ENCODE measurements at places on chromosomes 7 and 10.

GRCh38 chr7:121351682-121352081 lies 22.9 kb downstream of the WNT16 start:
- no peak for DNase-seq

GRCh38 chr7:108406222-108406890 lies 49.9 kb downstream of the NRCAM start:
- DNase-seq: no peak

- DNase-seq: no peak
Measured at GRCh38 chr10:114714281-114714741, 56.2 kb upstream of the ABLIM1 start.

GRCh38 chr10:16231176-16231575 lies 205.6 kb upstream of the PTER start:
- no peak for DNase-seq

DNA sequence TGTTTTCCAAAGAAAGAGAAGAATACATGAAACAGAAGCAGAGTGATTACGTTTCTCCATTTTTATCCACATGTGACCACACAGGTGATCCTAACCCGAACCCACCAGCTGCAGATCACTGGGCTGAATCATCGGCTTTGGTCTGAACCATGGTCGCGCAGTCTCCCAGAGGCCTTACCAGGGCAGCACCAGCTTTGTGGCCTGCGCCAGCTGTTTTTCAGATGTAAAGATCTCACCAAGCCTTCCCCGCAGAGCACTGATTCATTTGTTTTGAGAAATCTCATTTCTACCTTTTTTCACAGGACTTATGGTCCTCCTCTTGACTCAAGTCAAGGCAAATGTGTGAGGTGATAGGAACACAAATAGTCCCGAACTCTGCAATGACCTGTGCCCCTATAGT lies 207.0 kb upstream of the PPP2R2D start:
- DNase-seq: no peak

GRCh38 chr10:97538839-97539238 lies 33.7 kb upstream of the ANKRD2 start:
- DNase-seq: no peak

DNA sequence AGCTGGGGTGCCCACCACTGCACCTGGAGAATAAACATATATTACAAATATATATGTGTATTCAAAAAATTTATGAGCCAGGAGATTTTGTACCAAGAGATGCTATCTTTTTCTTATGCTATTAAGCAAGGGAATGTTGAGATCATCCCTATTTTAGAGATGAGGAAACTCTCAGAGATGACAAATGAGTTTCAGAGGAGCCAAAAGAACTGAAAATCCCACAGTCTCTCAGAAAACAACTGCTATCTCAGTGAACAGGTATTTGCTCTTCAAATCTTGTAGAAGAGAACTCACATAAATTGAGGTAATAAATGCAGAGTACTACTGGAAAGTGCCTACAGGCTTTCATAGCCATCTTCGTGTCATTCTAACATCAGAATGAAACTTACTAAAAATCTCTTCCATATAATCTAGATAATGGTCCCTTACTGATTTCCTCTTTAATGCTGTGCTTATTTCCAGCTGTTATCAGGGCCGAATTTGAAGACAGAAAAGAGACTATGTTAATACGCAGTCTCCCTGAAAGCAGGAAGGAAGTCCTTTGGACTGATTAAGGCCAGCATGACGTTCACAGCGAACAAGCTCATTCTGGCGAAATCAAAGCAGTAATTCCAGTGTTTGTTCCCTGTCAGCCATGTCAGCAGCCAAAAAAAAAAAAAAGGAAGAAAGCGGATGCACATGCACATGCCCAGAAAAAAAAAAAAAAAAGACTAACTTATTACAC lies 29.4 kb upstream of the ANAPC16 start:
- peak; percentile 58 for DNase-seq

- no peak for DNase-seq
Measured at GRCh38 chr7:101096331-101096956, 11.2 kb downstream of the TRIM56 start.

DNA sequence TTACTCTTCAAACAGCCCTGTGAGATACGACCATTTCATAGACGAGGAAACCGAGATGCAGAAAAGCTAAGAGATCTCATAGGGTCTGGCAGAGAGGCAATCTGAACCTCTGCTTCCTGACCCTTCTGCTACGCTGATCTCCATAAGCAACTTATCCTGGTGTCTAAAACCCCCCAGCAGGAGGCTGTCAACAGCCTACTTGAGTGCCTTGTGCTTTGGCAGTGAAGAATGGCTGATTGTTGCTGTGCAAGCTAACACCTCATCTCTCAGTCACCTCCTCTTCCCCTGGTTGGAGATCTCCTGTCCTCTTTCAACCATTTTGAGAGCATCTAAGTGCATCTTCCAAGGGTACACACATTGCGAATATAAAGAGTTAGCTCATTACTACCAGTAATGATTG lies 86.2 kb downstream of the AOAH start:
- DNase-seq: no peak

GRCh38 chr7:123675181-123675473 lies 19.5 kb downstream of the LMOD2 start:
- peak; percentile 32 for DNase-seq

DNA sequence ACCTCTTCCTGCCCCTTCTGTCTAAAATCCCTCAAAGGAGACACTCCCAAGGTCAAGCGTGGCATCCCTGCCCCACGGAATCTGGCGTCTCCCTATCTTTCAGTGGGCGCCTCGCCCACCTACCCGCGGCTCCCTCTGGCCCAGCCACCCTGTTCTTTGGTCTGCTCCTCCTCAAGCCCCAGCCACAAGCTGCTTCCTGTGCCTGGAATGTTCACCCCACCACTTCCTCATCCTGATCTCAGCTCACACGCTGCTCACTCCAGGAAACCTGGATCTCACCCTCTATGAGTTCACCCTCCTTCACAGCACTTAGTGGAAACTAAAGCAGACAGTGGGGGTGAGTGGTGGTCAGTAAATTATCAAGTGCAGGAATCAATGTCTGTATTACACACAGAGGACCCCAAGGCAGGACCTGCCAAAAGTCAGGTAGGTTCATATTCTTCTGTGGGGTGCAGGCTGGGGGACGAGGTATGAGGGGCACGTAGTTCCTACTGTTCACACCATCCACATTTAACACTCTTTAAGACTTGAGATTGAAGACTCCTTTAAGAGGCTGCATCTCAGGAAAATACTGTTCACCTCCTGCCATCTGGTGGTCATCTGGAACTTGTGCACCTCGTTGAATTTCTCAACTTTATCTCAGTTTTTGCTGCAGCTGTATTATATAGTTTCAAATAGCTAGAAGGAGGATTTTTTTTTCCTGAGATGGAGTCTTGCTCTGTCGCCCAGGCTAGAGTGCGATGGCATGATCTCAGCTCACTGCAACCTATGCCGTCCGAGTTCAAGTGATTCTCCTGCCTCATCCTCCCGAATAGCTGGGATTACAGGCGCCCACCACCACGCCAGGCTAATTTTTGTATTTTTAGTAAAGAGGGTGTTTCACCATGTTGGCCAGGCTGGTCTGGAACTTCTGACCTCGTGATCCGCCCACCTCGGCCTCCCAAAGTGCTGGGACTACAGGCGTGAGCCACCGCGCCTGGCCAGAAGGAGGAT lies 166.6 kb downstream of the ARHGAP21 start:
- peak; percentile 25 for DNase-seq

- no peak for DNase-seq
Measured at GRCh38 chr10:20993389-20993788, 96.3 kb upstream of the NEBL start.

- DNase-seq: no peak
Measured at GRCh38 chr10:23051855-23052331, 43.5 kb upstream of the MSRB2 start.

Data from GM04504 (cell line).